ENCODE measurements at places on chromosomes 3 and 15.

- DNase-seq = no peak
Measured at GRCh38 chr3:40753951-40754350, 229.2 kb downstream of the ZNF621 start.

DNA sequence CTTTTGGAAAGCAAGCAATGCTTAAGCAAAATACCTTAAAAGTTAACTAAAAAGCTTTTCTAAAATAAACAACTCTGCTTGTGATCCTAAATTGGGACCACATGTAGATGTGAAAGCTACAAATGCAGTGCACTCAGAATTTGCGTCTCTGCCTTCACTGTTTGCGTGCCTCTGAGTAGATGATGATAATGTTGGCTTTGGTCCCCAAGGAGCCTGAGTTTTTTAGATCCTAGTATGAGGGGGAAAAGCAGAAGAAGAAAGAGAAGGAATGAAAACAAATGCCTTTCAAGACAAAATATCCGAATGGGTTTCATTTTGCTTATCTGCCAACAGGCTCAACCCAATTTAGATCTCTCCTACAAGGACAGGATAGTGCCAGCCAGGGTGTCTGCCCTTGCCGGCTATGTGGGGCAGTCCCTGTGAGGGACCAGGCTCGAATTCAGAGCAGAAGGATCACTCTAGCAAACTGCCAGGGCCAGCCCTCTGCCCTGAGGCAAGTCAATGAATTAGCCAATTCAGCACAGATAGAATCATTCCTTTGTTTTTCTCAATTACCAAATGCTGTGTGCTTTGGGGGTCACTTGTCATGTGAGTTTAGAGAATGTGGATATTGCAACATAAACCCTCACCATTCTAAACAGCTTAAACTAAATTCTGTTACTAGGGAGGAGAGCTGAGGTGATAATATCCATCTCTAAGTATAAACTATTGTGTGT lies 28.5 kb downstream of the SCG5 start:
- DNase-seq = no peak

DNA sequence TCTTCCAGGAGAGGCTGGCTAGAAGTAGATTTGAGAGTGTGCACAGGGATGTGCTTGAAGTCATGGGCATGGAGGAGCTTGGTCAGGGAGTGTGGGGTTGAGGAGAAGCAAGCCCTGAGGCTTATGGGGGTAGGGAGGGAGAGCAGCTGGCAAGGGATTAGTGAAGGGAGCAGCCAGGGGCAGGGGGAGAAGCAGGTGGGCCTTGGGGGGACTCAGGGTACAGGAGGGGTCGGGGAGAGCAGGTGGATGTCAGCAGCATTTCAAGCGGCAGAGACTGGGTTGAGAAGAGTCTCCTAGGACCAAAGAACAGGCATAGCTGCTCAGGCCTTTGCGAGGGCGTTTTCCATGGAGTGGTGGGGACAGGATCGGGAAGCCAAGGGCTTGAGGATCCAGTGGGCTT lies 3.4 kb upstream of the LMAN1L start:
- no peak for DNase-seq

- no peak for DNase-seq
Measured at GRCh38 chr15:38479266-38479665, 25.3 kb downstream of the FAM98B start.

- no peak for DNase-seq
Measured at GRCh38 chr3:164673738-164674137, 404.6 kb downstream of the SI start.
